ENCODE measurements at places on chromosomes 4 and X.

GRCh38 chr4:156825074-156825473 is 146.5 kb downstream of the PDGFC start:
- DNase-seq = no peak

DNA sequence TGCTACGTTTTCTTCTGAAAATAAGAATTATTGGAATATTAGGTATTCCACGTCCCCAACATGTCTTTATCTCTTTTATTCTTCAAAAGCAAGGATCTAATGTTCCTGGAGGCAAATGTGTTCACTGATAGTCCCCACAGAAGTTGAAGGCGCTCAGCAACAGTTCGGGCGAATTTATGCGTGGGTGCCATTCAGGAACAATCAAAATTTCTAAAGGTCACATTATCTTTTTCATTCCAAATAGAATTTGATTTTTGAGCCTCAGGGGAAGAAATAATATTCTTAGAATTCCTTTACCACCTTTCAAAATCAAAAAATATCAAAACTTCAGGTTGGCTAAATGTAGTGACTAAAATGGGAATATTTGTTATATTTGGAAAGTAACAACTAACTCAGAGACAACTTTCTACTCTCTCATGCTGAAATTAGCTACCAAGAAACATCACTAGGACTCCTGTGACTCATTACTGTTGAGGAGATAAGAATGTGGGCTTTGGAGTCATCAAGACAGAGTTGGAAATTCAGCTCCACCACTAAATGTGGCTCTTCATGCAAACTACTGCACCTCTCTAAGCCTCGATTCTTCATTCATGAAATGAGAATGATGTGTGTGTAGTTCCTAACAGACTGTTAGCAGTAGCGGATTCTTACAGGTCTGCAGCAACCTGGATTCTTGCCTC is 72.3 kb upstream of the KIT start:
- DNase-seq = peak; percentile 81

DNA sequence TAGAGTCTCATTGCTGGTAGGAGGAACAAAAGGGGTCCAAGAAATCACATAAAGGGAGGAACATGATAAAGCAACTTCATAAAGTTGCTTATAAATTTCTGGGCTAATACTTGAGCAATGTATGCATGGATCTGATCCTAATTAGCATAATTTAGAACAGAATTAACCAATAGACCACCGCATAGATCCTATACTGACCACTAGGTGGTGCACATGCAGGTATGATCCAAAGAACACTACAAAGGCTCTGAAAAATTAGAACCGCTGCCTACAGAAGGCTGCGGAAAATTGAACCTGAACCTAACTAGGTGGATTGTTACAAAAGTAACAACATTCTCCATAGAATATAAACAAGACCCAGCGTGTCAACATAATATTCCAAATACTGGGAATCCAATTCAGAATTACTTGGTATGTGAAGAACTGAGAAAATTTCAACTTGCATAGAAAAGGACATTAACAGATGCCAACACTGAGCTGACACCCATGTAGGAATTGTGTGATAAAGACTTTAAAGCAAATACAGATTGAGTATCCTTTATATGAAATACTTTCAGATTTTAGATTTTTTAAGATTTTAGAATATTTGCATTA is 23.3 kb downstream of the BRCC3 start:
- peak; percentile 36 for DNase-seq

DNA sequence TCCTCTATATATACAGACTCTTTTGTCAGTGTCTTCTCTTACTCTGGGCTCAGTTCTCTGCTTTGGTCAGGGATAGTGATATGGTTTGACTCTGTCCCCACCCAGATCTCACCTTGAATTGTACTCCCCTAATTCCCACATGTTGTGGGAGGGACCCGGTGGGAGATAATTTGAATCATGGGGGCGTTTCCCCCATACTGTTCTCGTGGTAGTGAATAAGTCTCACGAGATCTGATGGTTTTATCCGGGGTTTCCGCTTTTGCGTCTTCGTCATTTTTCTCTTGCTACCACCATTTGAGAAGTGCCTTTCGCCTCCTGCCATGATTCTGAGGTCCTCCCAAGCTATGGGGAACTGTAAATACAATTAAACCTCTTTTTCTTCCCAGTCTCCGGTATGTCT is 144.4 kb downstream of the GLUD2 start:
- DNase-seq = no peak

DNA sequence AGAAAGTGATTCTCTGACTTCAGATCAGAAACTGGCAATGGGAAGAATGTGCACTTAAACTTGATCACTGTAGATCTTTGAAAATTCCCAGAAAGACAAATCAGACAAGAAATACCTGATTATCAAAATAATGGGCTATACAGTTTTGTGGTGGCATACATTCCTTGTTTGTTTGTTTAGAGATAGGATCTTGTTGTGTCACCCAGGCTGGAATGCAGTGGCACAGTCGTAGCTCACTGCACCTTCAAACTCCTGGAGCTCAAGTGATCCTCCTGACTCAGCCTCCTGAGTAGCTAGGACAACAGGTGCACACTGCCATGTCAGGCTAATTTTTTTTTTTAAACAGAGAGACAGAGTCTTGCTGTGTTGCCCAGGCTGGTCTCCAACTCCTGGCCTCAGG is 81.0 kb upstream of the SPRY1 start:
- DNase-seq = no peak

- DNase-seq = peak; percentile 24
These were observed 763 bp downstream of the USP38 start for GRCh38 chr4:143185253-143186107.

DNA sequence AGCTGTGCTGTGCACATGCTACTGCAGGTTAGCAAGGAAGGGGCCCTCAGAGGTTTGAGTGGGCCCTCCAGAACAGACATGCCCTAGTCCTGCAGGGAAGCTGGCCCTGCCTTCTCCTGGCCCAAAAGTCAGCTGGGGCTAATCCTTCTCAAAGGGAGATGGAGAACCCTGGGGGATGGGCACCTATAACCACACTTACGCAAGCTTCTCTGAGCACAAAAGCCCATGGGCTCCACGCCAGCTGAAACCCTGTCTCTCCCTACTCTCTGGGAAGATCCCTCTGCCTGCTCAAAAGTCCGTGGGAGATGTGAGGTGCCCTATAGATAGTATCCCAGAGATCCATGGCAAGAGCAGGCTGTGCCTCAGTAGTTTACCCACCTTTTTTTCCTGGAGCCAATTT is 58.9 kb upstream of the DKK2 start:
- DNase-seq = peak; percentile 0

GRCh38 chr4:47668810-47669408 is 169.0 kb downstream of the CORIN start:
- peak; percentile 57 for DNase-seq

GRCh38 chrX:74231625-74232024 is 72.4 kb upstream of the ZCCHC13 start:
- DNase-seq = no peak

- DNase-seq = no peak
These were observed 586.9 kb downstream of the TMA16 start for GRCh38 chr4:164081371-164081770.

DNA sequence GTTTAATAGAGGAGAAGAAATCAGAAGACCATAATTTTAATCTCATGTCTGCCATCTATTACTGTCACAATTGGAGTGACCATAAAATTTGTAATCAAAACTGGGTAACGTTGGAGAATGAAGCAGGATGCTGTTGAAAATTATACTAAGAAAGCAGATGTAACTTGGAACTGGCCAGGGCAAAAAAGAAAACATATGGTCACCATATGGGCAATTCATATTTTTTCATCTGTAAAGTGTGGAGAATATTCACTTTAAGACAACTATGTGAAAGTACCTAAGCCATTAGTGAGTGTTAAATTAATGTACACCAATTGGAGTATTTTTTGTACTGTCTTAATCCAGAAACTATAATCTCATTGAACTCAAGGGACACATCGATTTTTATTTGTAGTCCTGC is 1008.0 kb downstream of the GLUD2 start:
- DNase-seq = no peak

- peak; percentile 49 for DNase-seq
These were observed 36.7 kb upstream of the NEUROG2 start for GRCh38 chr4:112552668-112553067.

- peak; percentile 19 for DNase-seq
These were observed 4.8 kb upstream of the SCOC start for GRCh38 chr4:140368686-140369085.

DNA sequence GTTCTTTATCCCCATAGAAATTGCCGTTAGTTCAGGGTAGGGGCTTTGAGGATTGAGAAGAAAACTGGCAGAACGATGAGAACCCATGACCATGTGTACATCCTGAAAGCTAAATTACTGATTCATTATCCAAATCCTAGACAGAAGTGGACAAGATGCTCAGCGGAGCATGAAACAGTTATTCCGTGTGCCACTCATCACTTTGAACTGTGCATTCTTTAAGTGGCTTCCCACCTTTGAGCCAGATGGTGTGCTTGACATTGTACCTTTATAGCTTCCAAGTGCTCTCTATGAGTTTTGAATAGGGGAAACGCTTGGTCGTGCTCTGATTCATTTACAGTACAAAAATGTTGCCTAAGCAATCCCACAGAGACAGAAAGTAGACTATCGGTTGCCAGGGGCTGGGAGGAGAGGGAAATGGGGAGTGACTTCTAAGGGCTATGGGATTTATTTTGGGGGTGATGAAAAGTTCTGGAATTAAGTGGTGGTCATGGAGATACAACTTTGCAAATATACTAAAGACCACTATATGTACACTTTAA is 100.0 kb downstream of the DOCK11 start:
- peak; percentile 3 for DNase-seq

DNA sequence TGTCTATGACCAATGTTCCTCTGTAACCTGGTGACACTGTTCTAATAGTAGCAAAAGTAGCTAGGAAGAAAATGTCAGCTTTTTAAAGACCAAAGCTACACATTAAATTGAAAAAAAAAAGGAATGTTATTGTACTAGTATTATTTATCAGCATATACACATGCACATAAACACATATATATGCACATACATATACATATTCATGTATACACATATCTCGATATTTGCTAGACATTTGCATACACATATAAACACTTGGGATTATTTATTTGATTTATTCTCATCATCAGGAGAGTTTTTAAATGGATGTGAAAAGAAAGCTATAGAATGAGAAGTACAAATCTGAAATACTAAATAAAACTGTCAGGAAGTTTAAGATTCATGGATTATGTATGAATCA is 21.3 kb upstream of the NEIL3 start:
- DNase-seq = no peak

GRCh38 chr4:173418639-173419038 is 19.7 kb upstream of the SCRG1 start:
- no peak for DNase-seq
